ENCODE measurements at places on chromosomes 3 and 15. TPM values are rescaled to one million over a fixed set of nuclear protein-coding genes. Genes with fewer than 3 reads are reported as not detected.

- H3K36me3 ChIP-seq = no peaks in the 10 kb centered on the region
- H3K27me3 ChIP-seq = no peaks in the 10 kb centered on the region
- no peak overlapping the region for H3K27ac ChIP-seq
- DNase-seq = no peak
These were observed 743.7 kb upstream of the EPHA6 start for GRCh38 chr3:96070678-96071077.

DNA sequence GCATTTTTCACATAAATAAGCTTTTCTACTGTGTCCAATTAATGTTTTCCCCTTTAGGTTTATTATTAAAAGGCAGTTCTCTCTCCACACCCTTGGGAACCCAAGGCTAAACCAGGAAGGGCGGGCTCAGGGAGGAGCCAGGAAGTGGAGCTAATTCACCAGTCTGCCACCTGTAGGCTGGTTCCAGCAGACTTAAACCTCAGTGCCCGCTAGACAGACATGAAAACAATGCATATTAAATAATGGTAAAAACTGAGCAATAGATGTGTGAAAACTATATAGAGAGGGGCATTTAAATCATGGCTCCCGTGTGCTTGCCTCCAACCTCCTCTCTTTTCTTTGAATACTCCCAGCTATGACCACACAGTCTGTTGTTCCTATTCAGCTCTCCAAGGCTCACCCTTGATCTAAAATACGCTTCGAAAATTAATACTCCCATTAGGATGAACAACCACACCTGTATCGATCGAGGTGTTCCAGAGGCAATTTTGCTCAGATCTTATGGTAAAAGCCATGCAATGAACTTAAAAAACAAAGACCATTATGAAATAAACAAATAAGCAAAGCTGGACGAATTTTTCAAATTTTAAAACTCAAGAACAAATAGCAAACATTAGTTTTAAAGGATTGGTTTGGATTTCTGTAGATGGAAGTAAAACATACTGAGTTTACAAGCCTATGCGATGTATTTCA is 253.3 kb downstream of the TJP1 start:
- H3K27me3 ChIP-seq = no peaks in the 10 kb centered on the region
- H3K4me3 ChIP-seq = no peak overlapping the region
- H3K36me3 ChIP-seq = no peaks in the 10 kb centered on the region
- H3K27ac ChIP-seq = no peak overlapping the region
- DNase-seq = peak; percentile 80

DNA sequence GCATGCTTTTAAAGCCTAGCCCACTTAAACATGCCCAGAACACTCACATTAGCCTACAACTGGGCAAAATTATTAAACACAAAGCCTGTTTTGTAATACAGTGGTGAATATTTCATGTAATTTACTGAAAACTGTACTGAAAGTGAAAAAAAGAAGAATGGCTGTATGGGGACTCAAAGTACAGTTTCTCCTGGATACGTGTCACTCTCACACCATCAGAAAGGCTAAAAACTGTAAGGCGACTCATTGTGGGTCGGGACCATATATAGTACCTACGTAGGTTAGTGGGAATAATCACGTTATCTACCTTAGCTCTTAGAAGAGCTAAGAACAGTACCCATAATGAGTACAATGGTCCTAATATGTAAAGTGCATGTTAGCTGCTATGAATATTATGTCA is 80.2 kb upstream of the SPATA12 start:
- H3K36me3 ChIP-seq = no peaks in the 10 kb centered on the region
- peaks cover 27% of the 10 kb centered on the region for H3K4me1 ChIP-seq

GRCh38 chr15:55766676-55767075 is 23.7 kb upstream of the PRTG start:
- H3K4me1 ChIP-seq = no peaks in the 10 kb centered on the region
- DNase-seq = no peak
- no peaks in the 10 kb centered on the region for H3K27me3 ChIP-seq
- H3K27ac ChIP-seq = no peak overlapping the region
- H3K4me3 ChIP-seq = no peak overlapping the region

DNA sequence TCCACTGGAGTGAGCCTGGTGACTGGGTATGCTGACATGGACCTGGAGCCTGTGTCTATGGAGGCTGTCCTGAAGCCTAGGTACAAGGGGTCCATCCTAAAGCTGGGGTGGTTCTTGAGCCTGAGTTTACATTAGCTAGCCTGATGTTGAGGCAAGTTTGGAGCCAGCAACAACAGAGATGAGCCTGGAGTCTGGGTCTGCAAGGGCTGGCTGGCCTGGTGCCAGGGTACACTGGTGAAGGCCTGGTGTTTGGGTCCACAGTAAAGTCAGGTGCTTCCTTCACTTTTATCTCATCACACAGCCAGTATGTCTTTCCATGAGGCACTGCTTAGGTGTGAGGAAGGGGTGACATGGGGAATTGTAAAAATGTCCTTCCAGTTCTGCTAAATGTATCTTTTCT is 49.5 kb downstream of the TP63 start:
- no peak for DNase-seq
- H3K4me3 ChIP-seq = no peak overlapping the region
- H3K27ac ChIP-seq = no peak overlapping the region
- no peaks in the 10 kb centered on the region for H3K27me3 ChIP-seq
- H3K4me1 ChIP-seq = no peaks in the 10 kb centered on the region
- H3K36me3 ChIP-seq = no peaks in the 10 kb centered on the region

DNA sequence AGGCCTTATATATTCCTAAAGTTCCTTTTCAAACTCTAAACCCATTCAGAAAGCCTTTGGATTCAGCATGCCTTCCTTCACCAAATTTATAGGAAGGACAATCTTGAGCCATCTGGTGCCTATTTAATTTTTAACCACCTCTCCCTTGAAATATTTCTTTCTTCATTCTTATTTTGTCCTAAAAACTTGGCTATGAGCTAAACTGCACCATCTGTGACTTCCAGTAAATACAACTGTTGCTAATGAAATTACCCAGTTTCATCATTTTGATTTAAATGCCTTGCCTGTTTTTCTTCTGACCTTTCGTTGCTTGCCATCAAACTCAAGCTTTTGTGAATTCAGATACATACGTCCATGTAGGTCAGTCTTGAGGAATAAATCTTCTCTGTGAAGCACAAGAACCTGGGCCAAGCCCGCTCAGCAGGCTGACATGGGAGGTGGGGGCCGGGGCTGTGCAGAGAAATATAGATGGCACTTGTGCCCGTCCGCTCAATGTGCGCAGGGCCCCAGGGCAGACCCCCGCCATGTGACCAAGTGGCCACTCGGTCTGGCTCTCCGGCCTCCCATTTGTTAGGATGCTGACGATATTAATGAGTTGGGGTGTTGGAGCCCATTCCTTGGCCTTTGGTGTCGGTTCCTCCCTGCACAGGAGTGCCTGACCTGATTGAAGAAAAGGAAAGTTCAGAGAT is 335.9 kb downstream of the VPS13C start:
- H3K4me1 ChIP-seq = no peaks in the 10 kb centered on the region
- no peak for DNase-seq
- no peak overlapping the region for H3K4me3 ChIP-seq
- no peaks in the 10 kb centered on the region for H3K36me3 ChIP-seq
- no peak overlapping the region for H3K27ac ChIP-seq

DNA sequence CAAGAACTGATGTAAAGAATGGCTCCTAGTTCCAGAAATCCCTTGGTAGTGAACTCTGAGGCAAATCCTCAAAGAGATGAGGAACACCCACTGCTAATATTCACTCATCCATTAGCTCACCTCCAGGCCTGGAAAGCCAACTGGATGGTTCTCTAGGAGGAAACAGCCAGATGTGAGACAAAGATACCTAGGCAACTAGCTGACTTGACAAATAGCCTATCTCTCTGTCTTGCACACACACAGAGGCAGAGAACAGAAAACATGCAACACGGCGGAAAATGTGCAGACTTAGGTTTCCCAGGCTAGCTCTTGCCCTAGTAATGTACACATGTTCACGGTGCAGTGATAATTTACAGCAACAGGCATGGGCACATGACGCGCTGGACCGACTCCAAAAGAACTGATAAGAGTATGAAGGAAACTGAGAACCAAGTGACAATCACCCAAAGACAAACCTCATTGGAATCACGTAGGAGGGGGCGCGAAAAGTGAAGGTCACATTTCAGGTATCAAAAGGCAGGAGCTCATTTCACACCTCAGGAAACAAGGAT is 318.1 kb downstream of the FOXP1 start:
- H3K4me1 ChIP-seq = peaks cover 20% of the 10 kb centered on the region
- H3K4me3 ChIP-seq = no peak overlapping the region
- DNase-seq = no peak
- H3K27me3 ChIP-seq = no peaks in the 10 kb centered on the region

GRCh38 chr3:120450600-120451271 is at the start of gene FSTL1:
TSS of gene FSTL1 (minus strand) at chr3:120450992. CDS start at chr3:120450746, 246 bp downstream.
- H3K27me3 ChIP-seq = no peaks in the 10 kb centered on the region
- H3K36me3 ChIP-seq = no peaks in the 10 kb centered on the region

GRCh38 chr3:25831578-25831977 is 41.7 kb downstream of the OXSM start:
- no peak for DNase-seq
- no peaks in the 10 kb centered on the region for H3K36me3 ChIP-seq
- H3K4me3 ChIP-seq = no peak overlapping the region
- no peaks in the 10 kb centered on the region for H3K27me3 ChIP-seq

- no peak overlapping the region for H3K27ac ChIP-seq
- no peaks in the 10 kb centered on the region for H3K36me3 ChIP-seq
- DNase-seq = no peak
- H3K27me3 ChIP-seq = no peaks in the 10 kb centered on the region
- H3K4me3 ChIP-seq = no peak overlapping the region
These were observed 85.9 kb upstream of the ABHD2 start for GRCh38 chr15:89002281-89002761.

- no peak overlapping the region for H3K4me3 ChIP-seq
- no peaks in the 10 kb centered on the region for H3K36me3 ChIP-seq
- no peak overlapping the region for H3K27ac ChIP-seq
These were observed 39.8 kb downstream of the PXYLP1 start for GRCh38 chr3:141271279-141272030.

DNA sequence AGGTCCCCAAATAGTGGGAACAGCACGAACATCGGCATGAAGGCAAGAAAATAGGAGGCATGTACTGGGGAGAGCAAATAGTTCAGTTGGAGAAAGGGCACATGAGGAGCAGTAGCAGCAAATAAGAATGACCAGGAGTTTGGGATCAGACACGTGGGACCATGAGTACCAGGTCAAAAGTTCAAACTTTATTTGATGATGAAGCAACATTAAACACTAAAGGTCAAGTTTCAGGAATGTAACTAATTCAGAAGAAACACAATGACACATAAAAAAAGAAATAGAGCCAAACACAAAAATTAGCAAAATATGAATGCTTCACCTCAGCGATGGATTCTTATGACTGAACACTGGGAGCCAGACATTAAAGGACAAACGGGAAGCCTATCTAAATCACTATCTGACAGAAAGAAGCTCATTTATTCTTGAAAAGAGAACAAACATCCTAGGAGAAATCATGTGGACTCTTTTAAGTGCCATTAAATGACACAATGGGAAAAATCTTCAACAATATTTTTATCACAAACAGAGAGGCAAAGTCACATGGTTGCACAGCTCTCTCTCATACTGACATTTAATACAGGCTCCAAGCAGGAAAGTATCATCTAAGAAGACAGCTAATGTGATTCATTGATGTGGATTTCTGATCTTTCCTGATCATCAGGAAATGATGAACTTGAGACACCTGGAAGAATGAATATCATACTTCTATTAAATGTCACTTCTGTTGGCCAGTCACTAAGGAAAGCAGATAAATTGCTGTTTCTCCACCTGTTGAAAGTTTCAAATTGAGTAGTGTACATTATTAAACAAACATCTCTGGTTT is 216.9 kb upstream of the THBS1 start:
- H3K27me3 ChIP-seq = no peaks in the 10 kb centered on the region
- H3K4me1 ChIP-seq = peaks cover 10% of the 10 kb centered on the region
- no peak for DNase-seq
- H3K4me3 ChIP-seq = no peak overlapping the region

DNA sequence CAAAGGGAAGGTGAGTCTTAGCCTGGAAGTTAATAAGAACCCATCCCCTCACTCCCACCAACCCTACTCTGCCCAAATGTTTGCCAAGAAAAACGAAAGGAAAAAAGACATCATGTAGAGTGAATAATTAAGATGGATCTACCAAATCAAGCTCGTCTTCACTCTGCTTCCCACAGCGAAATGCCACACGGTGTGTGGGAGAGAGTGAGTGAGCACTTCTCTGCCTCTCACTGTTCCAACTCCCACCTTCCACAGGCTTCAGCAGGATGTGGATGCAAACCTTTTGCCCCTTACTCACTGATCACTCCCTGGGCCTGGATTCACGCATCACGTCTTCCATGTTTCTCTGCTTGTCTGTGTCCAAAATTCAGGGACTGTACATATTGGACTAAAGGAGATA is 85.4 kb downstream of the WDR76 start:
- DNase-seq = no peak
- H3K27ac ChIP-seq = no peak overlapping the region
- peaks cover 29% of the 10 kb centered on the region for H3K4me1 ChIP-seq
- no peaks in the 10 kb centered on the region for H3K27me3 ChIP-seq
- H3K36me3 ChIP-seq = no peaks in the 10 kb centered on the region

DNA sequence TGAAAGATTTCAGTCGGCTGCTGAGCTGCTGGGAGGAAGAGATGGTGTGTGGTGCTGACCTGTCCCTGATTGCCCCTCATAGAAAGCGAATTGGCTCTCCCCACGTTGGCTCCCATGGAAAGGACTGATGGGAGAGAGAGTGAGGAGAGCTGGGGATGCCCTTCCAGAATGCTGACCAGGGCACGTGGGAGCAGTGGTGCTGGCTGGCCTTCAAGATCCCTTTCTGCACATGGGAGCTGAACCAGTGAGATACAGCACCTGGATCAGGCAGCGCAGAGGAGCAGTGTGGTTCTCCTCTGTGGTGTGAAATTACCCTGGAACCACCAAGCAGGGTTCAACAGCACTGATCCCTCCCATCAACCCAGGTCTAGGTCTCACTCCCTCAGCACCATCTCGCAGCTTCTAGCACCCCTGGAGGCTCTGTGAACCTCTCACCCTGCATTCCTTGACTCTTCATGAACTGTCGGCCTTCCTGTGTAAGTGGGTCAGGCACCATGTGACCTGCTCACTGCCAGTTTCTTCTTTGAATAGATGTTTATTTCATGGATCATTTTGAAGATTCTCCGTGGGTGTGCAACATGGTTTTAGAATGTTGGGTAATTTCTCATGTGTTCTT is 55.7 kb downstream of the CACNA1D start:
- H3K27me3 ChIP-seq = no peaks in the 10 kb centered on the region
- no peaks in the 10 kb centered on the region for H3K36me3 ChIP-seq
- no peak overlapping the region for H3K4me3 ChIP-seq
- H3K27ac ChIP-seq = no peak overlapping the region
- peaks cover 11% of the 10 kb centered on the region for H3K4me1 ChIP-seq

Gene POPDC2
- total RNA-seq = 5.4 TPM

Gene CCR8
- total RNA-seq = not detected

Gene XCR1
- total RNA-seq = not detected

Gene THSD4
- total RNA-seq = 23.0 TPM

Gene TM4SF18
- total RNA-seq = 26.5 TPM

Gene SEMA3G
- total RNA-seq = 14.8 TPM

Gene MKRN2OS
- total RNA-seq = not detected

Gene MOBP
- total RNA-seq = not detected

Gene ROBO2
- not detected for total RNA-seq

Gene ZBTB20
- total RNA-seq = 148 TPM

Gene STAC
- total RNA-seq = not detected
